ENCODE measurements at places on chromosomes 16 and 17.

- DNase-seq = no peak
Observed at GRCh38 chr17:80422276-80422675, 7.3 kb downstream of the ENDOV start.

- DNase-seq = no peak
Observed at GRCh38 chr17:16880843-16881230, 91.1 kb downstream of the TNFRSF13B start.

- DNase-seq = peak; percentile 29
Observed at GRCh38 chr16:85055493-85056210, 28.1 kb downstream of the KIAA0513 start.

GRCh38 chr17:32756696-32757095, 120.2 kb downstream of the MYO1D start:
- DNase-seq = no peak

DNA sequence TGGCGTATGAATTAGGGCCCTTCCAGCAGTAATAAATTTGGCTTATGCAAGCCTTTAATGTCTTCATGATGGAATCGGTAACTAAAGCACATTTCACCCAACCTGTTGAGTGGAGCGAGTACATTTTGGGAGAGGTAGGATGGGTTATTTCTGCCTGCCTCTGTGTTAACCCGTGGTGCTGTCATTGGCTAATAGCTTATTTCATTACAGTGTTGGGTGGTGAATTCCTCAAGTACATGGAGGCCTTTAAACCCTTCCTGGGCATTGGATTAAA, 17.8 kb upstream of the TBKBP1 start:
- no peak for DNase-seq

DNA sequence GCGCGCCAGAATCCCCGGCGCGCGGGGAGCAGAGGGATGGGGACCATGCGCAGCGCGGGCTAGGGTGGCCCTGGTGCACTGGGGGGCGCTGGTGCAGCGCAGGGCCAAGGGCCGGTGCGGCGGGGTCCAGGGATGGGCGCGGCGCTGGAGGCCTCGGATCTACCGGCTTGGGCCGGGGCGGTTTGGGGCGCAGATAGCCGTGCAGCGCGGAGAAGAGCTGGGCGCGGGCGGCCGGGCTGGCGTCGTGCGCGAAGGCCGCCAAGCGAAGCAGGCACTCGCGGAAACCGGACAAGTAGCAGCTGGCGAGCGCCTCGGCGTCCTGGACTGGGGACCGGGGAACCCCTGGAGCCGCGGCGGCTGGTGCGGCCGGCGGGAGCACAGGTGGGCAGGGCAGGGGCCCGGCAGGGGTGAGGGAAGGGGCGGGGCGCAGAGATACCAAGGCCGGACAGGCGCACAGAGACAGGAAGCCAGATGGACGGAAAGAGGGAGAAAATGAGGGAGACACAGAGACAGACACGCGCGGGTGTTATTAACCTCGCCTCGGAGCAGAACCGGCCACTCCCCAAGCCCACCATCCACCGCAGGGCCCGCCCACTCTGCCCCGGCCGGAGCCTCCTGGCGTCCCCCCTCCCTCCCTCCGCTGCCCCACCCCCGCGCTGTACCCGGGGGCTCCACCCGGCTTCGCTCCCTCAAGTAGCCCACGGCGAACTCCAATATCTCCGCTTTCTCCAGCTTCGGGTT, 2.1 kb downstream of the HES7 start:
- DNase-seq = peak; percentile 41

GRCh38 chr17:81825841-81826466, 7.1 kb downstream of the MCRIP1 start:
- DNase-seq = no peak

GRCh38 chr16:55041540-55042234, 111.0 kb downstream of the IRX5 start:
- DNase-seq = no peak
